ENCODE measurements at places on chromosomes 12 and 14.
A peak's percentile ranks its signal among the peaks of the same experiment; 100 is the strongest.

DNA sequence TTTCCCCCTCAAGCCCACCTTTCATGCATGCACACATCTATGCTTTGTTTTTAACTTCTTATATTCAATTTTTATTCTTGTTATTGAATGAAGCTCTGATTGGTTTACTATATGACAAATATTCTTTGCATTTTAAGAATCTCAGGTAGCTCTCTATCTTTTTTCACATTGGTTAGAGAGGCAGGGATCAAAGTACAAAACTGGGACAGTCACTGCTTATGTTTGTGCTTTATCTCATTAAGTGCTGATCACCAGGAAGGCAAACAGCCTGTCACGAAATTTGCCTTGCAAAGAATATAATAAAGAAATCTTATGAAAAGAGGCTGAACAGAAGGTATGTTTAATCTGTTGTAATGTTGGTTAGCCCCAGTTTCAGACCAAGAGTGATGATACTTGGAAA, 29.7 kb upstream of the INSM2 start:
- no peak for DNase-seq

- DNase-seq: no peak
Observed at GRCh38 chr14:70139384-70139783, 49.4 kb downstream of the SLC8A3 start.

DNA sequence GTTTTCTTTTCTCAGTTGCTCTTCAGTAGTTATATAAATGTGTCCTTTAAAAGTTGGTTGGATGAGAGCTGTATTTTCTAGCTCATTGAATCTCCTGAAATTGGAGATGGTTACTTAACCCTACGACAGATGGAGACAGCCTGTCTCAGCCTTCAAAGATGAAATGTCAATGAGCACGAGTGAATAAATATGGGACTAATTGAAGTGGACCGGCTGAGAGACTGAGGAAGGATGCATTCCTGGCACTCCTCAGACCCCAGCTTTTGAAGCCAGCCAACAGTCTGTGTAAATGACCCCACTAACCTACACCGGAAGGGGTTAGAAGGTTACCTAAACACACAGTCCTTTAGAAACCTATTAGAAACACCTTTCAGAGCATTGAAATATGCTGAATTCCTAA, 46.6 kb downstream of the PDZRN4 start:
- no peak for DNase-seq

DNA sequence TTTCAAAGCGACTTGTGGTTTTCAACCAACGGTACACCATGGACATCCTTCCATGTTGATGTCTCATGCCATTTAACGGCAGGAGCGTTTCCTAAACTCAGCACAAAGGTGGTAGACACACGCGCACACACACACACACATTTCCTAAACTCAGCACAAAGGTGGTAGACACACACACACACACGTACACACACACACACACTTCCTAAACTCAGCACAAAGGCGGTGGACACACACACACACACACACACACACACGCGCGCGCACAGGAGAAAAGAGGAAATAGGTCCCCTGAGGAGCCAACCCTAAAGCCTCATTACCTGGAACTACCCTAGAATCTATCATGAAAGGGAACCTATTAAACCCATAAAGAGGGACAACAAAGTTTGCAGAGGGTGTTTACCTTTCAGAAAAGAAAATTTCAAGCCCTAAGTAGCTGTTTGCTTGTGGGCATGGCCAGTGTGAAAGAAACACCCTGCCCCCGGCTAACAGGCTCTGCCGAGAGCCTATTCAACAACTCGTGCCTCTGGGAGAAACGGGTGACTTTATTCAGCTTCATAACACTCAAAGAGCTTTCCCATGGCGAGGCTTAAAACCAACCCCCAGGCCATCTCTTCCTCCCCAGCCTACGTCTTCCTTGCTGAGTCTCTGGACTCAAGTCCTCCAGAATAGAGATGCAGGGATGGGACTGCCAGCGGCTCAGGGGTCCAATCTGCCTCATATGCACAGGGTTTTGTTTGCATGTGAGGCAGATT, 31.8 kb downstream of the SLC8B1 start:
- no peak for DNase-seq

GRCh38 chr12:74535536-74535935, 2.1 kb upstream of the ATXN7L3B start:
- DNase-seq: no peak

- DNase-seq: no peak
Observed at GRCh38 chr12:58847901-58848600, 72.3 kb downstream of the LRIG3 start.

GRCh38 chr12:91870872-91871707, 274.6 kb downstream of the BTG1 start:
- DNase-seq: no peak

GRCh38 chr12:52291267-52291935, at the start of gene KRT81:
KRT81 (minus strand) TSS chr12:52291534; CDS start chr12:52291465, 69 bp downstream.
- DNase-seq: no peak

DNA sequence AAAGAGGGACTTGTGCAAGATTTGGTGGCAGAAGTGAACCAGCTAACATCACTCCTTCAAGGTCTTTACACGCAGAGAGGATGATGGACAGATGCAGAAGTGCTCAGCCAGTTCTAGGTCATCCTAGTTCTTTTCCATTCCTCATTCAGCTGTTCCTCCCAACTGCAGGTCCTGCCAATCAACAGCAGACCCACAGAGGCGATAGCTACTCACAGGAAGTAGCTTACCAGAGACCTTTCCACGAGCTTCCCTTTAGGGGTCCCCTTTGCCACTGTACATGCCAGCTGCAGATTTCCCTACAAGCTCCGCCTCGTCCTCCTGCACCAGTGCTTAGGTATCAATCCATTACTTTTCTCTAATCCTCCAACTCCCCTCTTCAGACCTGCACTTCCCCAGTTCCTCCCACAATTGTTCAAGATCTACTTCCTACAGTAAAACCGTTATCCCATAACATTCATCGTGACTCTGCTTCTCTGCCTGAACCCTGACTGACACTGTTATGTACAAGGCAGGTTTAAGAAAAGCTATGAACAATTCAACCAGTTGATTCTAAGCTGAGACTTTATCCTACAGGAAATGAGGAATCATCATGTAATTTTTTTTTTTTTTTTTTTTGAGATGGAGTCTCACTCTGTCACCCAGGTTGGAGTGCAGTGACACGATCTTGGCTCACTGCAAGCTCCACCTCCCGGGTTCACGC, 22.5 kb downstream of the RECQL start:
- no peak for DNase-seq

DNA sequence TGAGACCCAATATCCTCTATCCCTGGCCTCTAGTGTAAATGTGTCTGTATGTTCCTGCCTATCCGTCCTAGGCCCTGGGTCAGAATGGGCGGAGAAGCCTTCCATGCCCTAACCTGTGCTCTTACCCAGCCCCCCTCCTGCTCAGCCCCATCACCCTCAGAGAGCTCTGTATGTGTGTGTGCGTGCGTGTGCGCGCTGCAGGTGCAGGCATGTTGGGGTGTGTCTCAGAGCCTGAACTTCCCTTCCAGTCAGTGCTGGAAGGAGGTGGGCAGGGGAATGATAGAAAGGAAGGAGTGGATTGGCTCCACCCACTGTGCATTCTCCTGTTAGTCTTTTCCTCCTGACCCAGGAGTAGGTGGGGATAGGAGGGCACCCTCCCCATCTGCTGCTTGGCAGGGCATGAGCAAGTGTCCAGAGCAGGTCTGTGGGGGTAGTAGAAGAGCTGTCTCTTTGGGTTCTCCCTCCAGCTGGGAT, 7.2 kb downstream of the NAB2 start:
- DNase-seq: no peak

DNA sequence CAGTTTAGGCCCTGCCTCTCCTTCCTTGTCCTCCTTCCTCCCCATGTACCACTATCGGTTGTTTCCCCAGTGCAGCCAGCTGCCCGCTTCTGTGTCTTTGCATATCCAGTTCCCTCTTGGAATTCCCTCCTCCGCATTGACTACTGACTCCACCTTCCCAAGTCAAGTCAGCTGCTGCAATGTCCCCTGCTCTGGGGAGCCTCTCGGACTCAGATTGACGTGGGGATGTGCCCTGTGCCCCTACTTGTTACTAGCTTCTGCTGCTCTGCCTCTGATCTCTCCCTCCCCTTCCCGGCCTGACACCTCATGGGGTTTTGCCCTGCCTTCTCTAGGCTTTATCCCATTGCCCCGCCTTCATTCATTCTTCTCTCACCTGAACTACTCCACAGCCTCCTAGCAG, 2.1 kb upstream of the CD9 start:
- peak; percentile 50 for DNase-seq

DNA sequence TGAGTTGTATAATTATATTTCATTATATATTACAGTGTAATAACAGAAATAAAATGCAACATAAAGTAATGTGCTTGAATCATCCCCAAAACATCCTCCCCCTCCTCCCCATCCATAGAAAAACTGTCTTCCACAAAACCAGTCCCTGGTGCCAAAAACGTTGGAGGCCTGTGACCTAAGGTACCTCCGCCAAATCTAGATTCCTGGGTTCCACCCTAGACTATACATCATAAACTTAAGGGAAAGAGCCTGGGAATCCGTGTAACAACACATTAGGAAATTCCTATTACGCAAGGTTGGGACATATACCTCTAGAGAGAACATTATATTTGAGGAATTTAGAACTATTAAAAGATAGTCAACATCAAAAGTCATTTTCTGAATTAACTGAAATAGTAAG, 38.0 kb downstream of the SPPL3 start:
- DNase-seq: no peak

GRCh38 chr12:95949477-95950206, 6.5 kb downstream of the AMDHD1 start:
- no peak for DNase-seq

- DNase-seq: no peak
Observed at GRCh38 chr12:103028881-103029639, 71.6 kb downstream of the ASCL1 start.

DNA sequence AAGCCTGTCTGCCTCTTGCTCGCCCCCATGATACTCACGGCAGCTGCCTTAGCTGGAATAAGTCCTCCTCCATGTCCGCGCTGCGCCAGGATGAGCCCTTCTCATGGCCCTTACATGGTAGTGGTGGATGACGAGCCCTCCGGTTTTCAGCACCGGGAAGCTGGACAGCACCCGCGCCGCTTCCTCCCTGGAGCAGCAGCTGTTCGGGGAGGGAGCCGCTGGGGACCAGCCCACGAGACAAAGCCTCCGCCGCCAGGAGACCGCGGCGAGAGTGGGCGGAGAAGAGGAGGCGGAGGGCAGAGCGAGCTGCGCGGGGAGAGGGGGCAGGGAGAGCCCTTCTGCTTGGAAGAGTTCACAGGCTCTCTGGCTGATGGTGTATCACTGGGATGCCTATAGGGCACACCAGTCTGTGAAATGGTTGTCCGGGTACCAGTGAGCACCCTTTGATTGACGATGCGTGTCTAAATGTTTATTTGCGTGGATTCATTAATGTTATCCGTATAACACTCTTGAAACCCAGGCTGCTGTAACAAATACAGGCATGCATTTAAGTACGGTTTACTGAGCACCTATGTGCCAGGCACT, at the start of gene SVOP:
Gene SVOP, minus strand, starts transcription at position 273 of the 585 bp plus-strand sequence. Its CDS starts 200 bp downstream, at position 73.
- DNase-seq: peak; percentile 54

GRCh38 chr14:94054936-94055335, 26.1 kb downstream of the DDX24 start:
- no peak for DNase-seq

GRCh38 chr12:41962171-41962572, 182.5 kb downstream of the GXYLT1 start:
- DNase-seq: no peak

DNA sequence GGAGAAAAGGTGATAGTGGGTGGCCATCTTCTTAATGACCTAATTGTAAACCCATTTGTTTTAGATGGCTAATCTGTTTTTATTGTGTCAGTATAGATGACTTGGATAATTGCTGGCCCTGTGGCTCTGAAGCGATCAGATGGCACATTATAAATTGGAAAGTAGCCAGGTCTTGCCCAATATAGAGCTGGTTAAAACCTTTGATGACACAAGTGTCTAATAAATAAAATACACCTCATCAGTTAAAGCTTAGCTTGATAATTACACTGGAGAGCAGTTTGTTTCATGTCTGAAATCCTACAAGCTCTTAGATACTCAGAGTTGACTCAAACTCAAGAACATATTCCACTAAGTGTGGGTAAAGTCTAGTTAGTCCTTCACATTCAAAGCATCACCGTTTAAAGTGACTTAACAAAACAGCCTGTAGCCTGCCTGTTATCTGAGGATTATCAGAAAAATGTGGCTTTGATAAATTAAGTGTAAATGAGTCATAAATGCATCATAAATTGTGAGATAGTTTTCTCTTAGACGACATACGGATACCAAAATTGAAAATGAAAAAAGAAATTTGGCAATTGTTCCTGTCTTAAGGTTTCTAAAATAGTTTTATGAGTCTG, 280.9 kb downstream of the LRIG3 start:
- no peak for DNase-seq

DNA sequence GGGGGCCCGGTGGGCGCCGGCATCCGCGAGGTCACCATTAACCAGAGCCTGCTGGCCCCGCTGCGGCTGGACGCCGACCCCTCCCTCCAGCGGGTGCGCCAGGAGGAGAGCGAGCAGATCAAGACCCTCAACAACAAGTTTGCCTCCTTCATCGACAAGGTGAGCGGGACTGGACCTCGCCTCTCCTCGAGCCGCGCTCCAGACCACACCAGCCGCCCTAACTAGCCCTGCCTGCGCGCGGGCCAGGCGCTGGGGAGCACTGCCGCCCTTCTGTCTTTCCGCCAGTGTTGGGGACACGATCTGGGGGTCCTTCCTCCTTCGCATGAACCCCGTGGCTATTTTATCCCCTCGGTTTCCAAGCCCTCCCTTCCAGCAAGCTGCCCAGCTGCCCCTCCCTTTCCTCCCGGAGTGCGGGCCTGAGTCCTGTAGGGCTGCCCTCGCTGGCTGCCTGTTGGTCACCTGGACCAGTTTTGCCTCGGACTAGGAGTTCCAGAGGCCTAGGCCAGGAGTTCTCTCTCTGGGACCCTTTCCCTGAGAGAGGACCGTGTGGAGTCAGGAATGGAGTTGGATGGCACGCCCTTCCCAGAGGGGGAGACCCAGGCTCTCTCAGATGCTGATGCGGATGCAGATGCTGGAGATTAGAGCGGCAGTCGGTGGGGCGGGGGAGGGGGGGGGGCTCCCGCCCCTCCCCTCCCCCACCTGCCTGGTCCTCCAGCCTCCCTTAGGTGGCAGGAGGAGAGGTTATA, 592 bp downstream of the KRT7 start:
- DNase-seq: no peak

DNA sequence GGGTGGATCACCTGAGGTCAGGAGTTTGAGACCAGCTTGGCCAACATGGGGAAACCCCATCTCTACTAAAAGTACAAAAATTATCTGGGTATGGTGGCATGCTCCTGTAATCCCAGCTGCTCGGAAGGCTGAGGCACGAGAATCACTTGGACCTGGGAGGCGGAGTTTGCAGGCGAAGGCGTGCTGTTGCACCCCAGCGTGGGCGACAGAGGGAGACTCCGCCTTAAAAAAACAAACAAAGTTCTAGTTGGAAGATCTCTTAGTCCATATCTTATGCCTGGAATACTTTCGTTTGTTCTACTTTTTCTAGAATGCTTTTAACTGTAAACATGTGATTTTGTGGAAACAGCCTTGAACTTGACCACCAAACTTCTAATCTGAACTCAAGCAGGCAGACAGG, 38.7 kb downstream of the PPHLN1 start:
- DNase-seq: no peak
